Colonic mucosa (tissue), 4 donors: ENCODE measurements at places on chromosomes 5 and 9.

DNA sequence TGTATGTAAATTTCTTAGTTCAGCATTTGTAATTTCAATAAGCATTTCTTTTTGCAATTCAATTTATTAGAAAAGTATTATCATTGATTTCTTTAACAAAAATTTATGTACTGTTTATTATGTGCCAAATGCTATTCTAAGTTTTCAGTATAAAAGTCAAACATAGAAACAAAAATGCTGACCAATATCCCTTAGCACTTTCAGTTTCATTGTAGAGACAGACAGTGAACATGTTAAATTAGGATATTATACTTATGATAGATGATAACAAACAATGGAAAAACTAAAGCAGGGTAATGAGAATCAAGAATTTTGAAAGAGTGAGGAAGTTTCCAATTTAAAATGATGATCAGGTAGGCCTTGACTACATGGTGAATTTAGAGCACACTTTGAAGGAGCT is 1106.0 kb downstream of the TAF11L14 start:
- DNase-seq, result no peak

- DNase-seq, result no peak
These were observed 59.9 kb downstream of the NUDT12 start for GRCh38 chr5:103502662-103503061.

DNA sequence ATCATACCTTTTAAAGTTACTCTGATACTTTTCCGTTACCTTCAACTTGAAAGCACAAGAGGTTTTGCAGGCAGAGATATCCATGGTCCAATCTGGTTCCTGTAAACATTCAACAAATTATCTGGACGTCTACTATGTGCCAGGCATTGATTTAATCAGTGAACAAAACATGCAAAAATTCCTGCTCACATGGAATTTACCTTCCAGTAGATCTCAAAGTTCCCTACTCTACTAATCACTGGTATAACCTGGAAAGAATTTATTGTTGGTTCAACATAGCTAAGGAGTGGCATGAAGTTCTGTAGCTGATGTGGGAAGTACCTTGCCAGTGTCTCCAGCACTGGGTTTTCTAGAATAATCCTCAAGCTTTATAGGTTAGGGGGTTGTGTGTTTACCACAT is 9.8 kb downstream of the OCLN start:
- DNase-seq, result no peak

- no peak for DNase-seq
These were observed 28.1 kb upstream of the SPINK4 start for GRCh38 chr9:33211695-33212393.

- no peak for DNase-seq
These were observed 143.2 kb downstream of the HMHB1 start for GRCh38 chr5:143955141-143955540.

DNA sequence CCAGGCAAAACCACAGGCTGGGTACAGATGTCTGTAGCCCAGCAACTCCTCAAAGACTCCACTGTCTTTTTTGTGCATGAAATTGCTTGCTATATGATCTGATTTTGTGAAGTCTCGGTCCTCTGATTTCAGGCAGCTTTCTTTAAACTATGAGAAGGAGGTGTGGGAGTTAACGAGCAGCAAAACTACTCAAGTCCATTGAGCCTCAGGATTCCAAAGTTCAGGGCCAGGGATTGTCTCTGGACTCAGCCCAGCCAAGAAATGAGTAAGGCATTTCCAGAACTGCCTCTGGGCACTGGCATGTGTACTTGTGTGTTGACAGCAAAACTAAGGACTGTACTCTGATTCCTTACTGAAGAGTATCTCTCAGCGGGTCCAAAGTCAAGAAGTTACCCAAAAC is 53.4 kb upstream of the GLIS3 start:
- DNase-seq, result no peak
